ENCODE measurements at places on chromosomes 13 and 19.

DNA sequence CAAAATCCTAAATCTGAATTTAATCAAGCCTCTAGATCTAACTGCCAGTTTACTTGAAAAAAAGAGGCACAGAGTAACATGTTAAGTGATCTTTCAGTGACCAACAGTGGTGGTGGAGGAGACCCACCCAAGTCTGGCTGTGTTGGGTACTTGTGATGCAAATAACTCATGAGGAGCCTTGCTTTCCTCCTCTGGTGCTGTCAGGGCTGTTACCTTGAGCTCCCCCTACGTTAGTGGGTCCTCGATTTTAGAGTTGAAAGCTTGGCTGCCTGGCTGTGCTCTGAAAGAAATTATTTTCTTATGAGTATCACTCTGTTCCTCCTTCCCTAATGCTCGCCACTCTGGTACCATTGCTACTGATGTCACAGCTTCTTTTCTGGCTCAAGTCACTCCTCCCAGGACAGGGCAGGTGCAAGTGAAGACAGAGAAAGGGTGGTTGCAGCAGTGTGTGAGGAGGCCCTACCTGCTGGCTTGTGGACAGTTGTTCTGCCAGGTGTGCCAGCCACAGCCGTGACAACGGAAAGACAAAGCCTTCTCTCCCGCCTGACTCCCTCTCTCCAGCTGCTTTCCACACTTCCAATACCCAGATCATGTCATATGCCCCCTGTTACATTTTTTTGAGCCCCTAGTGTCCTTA lies 6.5 kb upstream of the SUPT20H start:
- DNase-seq = no peak

DNA sequence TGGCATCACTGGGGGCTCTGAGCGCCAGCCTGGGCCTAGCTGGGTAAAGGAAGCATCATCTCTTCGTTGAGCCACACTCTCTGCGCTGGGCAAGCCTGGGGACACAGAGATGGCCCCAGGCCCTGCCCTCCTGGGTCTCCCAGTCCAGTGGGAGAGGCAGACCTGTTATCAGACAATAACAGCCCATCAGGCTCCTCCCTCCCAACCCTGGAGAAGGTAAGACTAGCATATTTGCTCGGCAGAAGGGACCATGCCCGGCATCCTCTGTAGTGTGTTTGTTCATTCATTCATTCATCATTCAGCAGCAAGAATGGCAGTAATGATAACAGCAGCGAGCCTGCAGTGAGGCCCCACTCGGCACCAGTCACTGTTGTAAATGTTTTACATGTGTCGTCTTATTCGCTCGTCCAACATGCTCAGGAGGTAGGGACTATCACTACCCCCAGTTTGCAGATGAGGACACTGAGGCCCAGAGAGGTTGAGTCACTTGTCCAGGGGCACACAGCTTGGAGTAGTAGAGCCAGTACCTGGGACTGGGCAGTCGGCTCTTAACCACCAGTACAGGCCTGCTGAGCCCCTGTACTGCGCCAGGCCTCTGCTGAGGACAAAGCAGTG lies 33.2 kb downstream of the PAK4 start:
- no peak for DNase-seq

DNA sequence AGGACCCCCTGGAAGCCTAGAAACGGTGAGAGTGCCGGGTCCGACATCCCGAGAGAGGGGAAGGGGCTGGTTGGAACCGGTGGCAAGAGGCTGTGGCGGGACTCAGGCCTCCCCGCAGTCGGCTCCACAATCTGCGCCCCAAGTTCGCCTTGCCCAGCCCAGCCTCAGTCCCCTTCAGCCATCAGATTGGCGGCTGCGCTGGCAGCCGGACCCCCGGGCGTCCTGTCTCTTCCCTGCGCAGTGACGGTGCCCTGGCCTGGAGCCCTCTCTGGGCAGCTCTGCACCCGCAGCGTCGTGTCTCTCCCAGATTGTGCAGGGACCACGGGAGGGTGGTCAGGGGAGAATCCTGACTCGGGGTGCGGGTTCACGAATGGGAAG lies 315 bp downstream of the ZNF492 start:
- DNase-seq = no peak

DNA sequence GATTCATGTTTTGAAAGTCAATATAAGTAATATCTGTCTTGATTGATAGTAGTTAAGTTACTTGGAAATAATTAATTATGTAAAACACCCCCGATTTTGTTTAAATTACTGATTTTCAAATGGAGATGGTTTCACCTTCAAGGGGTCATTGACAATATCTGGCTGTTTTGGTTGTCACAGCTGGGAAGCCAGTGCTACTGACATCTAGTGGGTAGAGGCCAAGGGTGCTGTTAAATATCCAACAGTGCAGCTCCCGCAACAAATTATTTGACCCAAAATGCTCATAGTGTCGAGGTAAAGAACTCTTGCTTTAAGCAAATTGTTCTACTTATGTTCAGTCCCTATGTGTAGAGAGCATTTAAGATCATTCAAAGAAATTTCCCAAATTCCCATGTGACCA lies 50.6 kb upstream of the PCDH20 start:
- DNase-seq = no peak

- DNase-seq = no peak
Measured at GRCh38 chr19:19076476-19076875, 12.7 kb downstream of the SLC25A42 start.

- DNase-seq = no peak
Measured at GRCh38 chr13:83215627-83216026, 666.6 kb downstream of the SLITRK1 start.

GRCh38 chr13:30835442-30835841 lies 70.6 kb upstream of the MEDAG start:
- no peak for DNase-seq

DNA sequence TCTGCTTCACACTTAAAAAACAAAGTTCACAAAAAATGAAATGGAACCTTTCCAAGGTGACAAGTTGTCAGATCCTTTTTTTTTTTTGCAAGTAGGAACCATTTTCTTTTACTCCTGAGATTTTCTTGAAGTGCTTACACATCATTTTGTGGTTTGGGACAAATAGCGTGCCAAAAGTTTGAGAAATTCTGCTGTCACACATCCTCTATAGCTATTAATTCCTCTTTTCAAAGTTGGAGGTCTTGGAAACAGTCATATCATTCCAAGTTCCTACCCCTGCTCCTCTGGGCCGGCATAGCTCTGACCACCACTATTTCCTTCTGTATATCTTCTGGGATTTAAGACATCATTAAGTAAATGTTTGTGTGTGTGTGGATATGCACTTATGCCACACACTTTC lies 421.6 kb upstream of the SLC10A2 start:
- no peak for DNase-seq

- no peak for DNase-seq
Measured at GRCh38 chr13:84641491-84641890, 759.2 kb upstream of the SLITRK1 start.

DNA sequence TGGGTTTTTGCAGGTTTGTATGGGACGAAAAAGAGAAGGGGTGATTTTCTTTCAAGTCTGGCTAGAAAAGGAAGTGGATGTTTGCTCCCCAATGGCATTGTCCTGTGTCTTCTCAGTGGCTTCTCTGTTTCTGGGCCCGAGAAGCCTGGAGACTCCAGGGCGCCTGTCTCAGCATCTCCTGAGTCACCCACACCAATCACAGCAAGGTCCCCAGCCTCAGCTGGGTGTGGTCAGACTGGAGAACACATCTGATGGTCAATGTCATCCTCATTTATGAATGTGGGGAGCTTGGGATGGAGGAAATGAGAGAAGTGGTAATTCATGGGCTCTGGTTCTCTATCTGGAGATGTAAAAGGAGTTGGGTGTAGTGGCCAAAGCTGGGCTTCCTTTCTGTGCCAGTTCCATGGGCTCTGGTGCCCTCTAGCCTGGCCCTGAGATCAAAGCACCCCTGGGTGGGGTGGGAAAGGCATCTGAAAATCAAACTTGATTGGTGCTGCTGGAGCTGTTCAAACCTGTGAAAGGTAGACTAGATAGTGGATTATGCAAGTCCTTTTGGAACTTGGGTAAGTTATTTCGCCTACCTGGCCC lies 13.4 kb downstream of the RASL11A start:
- no peak for DNase-seq

- DNase-seq = no peak
Measured at GRCh38 chr13:30932481-30933353, at the start of gene TEX26. TSS of gene TEX26 (plus strand) at chr13:30932656. CDS start at chr13:30932716, 60 bp downstream.

- DNase-seq = no peak
Measured at GRCh38 chr13:108026680-108027410, 188.5 kb downstream of the LIG4 start.

DNA sequence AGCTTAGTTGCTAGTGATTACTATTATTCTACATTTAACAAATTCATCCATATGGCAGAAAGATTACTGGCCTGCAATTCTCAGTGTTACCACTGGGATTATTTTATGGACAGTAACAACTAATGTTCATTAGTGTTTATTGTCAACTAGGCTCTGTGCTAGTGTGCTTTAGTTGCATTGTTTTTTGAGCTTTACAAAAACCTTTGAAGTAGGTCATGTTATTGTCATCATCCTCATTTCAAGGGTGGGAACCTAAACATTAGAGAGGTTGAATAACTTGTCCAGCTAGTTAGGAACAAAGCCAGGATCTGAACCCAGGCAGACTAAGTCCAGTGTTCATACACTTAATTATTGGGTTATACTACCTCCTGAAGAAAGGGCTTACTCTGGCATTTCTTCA lies 27.8 kb upstream of the TDRD3 start:
- no peak for DNase-seq

GRCh38 chr13:74554569-74555275 lies 420.5 kb upstream of the KLF12 start:
- DNase-seq = no peak

- no peak for DNase-seq
Measured at GRCh38 chr13:65112123-65112522, 2118.0 kb downstream of the PCDH9 start.

DNA sequence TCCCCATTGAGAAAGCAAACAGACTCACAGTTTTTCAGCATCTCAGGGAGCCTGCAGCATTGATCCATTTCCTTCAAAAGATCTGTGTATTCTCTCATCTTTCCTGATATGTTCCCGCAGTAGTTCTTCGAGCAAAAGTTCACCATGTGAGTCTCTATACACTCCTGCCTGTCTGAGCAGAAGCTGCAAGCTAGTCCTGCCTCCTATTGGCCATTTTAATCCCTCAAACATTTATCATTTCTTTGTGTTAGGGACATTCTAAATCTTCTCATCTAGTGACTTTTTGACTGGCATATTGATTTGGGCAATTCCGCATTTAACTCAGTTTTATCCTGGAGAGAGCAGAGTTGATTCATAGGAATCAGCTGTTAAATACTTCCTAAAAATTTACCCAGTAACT lies 660.4 kb upstream of the KLF12 start:
- no peak for DNase-seq

DNA sequence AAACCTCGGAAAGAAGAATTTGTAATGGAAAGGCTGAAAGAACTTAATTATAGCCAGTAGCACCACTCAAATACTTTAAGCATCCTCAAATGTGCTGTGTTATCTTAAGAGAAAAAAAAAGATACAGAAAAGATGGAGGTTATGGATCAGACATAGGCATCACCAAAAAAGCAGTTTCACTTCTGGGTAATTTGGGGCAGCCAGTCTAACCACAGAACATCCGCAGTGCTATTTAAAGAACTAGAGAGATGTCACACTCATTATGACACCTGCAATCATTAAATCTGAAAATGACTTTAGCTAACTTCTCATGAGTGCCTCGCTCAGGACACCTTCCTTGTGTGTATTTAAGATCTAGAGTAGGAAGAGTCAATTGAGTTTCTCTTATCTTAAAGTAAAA lies 211.8 kb downstream of the RBM26 start:
- DNase-seq = peak; percentile 65

- no peak for DNase-seq
Measured at GRCh38 chr19:17296273-17296672, 7.0 kb downstream of the ABHD8 start.

- DNase-seq = no peak
Measured at GRCh38 chr19:38545596-38545995, 72.2 kb downstream of the MAP4K1 start.

- no peak for DNase-seq
Measured at GRCh38 chr19:13039211-13039789, 44.0 kb downstream of the NFIX start.

DNA sequence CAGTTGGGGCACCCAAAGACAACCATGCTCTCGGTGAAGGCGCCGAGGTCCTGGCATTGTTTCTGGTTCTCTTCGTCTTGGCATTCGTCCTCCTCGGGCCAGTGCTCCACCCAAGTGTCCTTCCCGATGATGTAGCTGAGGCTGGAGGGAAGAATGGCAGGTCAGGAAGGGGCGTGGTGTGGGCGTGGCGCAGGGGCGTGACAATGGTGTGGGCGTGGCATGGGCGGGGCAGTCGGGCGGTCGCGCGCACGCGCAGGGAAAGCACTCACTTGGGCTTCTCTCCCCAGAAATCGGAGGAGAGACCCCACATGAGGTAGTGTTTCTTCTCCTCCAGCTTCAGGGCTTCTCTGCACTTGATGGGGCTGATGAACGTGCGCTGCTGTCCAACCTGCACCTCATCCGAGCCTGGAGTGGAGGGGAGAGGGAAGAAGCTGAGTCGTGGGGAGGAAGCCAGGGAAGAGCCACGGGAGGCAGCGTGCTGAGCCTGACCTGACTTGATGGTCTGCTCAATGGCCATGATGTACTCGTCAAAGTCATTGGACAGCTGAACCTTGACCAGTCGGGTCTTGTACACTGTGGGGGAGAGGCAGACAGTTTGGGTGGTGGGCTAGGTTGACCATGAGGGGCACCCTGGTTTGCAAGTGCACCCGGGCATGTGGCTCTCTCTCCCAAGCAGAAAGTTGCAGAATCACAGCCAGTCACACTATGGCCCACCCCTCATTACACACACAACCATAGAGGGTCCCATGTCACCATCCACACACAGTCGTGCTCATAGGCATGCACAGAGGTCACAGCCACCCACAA lies 8.1 kb upstream of the TNFSF14 start:
- no peak for DNase-seq

DNA sequence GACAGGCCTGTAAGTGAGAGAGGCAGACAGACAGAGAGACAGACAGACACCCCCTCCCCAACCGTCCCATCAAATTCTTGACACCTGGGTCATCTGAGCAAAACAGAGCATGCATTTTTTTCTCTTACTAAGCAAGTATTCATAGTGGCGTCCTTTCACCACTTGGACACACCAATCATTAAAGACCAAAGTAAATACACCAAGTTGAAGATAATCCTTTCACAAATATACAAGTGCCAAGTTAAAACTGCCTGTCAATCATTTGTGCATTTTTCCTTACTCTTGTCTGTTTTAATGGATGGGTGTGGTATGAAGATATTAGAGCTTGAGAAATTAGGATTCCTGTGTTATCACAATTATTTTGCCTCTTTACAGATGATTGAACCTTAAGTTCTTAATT lies 337.3 kb downstream of the ATP8A2 start:
- no peak for DNase-seq

- DNase-seq = no peak
Measured at GRCh38 chr13:107808389-107808788, 406.9 kb downstream of the LIG4 start.

DNA sequence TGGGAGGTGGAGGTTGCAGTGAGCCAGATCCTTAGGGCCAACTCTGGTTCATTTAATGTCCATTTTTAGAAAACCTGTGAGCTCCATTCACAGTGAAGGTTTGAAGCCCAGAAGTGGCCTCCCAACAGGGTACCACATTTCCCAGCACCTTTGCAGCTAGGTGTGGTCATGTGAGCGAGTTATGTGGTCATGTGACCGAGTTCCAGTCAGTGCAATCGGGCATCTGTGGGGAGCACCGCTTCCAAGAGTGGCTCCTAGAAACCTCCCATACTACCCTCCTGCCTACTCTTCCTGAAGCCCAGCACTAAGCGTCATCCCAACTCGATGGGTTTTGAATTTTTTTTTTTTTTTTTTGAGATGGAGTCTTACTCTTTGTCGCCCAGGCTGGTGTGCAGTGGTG lies 663 bp upstream of the PLA2G4C start:
- DNase-seq = no peak
